ENCODE measurements at places on chromosomes 5 and 9. TPM values are rescaled to one million over a fixed set of nuclear protein-coding genes. Genes with fewer than 3 reads are reported as not detected.

GRCh38 chr9:97905228-97905627 is 17.1 kb downstream of the TRMO start:
- no peak for DNase-seq

DNA sequence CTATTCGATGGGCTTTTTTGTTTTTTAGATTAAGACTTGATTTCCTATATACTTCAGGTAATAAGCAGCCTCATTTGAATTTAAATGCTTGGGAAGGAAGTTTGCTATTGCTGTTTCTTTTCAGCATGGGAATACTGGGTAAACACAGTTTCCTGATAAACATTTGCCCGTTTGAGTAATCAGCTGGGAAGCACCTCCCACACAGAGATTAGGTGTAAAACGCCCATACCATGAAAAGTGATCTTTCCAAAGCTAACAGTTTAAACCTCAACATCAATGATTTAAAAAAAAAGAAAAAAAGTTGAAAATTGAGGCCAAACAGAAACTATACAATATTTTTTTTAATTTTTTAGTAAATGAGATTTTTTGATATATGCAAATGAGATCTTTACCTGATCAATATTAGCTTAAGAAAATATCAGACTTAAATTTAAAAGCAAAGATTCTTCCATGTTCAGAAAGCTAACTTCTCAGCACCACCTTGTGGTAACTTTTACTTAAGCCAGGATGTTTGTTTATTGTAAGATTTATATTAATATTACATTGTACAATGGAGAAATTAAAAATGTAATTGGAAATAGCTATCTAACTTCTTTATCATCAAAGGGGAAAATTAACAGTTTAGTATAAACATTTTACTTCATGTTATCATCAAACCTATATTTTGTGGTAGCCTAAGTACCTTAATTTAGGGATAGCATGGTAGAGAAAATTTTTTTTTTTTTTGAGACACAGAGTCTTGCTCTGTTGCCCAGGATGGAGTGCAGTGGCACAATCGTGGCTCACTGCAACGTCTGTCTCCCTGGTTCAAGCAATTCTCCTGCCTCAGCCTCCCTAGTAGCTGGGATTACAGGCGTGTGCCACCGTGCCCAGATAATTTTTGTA is 39.8 kb downstream of the F2RL2 start:
- DNase-seq: peak; percentile 20

- no peak for DNase-seq
Measured at GRCh38 chr9:7452378-7452777, 347.2 kb downstream of the DMAC1 start.

- no peak for DNase-seq
Measured at GRCh38 chr5:157189223-157189622, 8.6 kb downstream of the ITK start.

DNA sequence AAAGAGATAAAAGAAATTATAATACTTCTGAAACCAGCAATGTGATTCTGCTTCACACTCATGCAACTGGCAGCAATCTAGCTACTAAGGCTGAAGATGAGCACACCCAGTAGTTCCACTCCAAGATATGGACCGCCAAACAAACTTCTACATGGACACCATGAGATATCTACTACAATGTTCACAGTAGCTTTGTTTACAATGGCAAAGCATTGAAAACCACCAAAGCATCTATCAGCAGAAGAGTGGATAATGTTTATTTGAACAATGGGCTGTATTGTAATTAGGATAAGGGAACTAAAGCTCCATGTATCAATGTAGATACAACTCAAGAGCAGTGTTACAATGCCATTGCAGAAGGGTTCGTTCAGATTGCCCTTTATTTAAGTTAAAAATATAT is 91.2 kb upstream of the ERBIN start:
- DNase-seq: peak; percentile 20

DNA sequence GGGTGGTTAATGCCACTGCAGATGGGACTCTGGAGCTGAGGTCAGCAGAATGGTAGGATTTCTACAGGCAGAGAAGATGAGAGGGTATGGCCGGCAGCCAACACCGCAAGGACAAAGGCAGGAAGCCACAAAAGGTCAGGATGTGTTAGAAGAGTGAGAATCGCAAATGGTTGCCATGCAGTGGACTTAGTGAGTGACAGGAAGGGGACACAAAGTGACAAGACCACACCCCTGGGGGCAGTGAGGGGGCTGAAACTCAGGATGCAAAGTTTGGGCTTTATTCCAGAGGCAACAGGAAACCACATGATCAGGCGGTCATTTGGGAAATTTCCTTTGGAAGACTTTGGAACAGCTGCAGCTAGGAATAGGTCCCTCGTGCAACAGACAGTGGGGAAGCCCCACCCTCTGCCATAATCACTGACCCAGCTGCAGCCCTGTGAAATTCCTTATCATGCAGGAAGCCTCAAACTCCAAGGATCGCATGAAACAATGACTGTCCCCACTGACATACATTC is 14.2 kb upstream of the CCDC180 start:
- DNase-seq: peak; percentile 64

DNA sequence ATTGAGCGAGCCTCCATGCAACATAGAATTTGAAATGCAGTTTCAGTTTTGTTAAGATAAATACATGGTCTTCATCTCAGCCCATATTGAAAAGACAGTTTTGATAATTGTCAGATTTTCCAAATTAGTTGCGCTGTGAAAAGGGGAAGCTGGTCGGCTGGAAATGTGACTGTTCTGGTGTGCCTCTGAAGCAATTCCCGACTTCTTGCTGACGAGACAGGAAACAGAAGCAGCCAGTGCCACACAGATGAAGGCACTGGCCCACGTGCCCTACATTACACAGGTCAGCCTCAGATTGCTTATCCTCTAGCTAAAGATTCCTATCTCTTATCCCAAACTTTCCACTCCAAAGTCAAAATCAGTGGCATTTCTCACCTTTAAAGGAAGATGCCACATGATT is 214.1 kb upstream of the TLE4 start:
- DNase-seq: no peak

DNA sequence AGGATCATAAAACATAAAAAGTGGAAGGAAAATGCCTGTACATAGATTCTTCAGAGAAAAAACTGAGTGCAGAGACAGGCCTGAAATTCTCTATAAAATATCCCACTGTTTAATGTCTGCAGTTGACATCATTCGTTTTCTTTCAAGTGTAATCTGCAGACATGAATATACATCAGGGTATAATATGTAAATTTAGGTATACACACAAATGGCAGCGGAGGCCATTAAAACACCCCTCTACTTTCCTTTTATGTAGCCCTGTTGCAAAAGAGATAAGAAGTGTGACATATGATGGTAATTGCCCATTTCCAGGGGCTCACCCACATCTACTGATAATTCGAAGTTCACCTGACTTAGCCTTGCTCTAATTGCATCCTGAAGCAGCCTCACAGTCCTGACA is 164.3 kb downstream of the SLC24A2 start:
- DNase-seq: no peak

GRCh38 chr5:10339958-10340357 is 13.5 kb upstream of the MARCHF6 start:
- no peak for DNase-seq

DNA sequence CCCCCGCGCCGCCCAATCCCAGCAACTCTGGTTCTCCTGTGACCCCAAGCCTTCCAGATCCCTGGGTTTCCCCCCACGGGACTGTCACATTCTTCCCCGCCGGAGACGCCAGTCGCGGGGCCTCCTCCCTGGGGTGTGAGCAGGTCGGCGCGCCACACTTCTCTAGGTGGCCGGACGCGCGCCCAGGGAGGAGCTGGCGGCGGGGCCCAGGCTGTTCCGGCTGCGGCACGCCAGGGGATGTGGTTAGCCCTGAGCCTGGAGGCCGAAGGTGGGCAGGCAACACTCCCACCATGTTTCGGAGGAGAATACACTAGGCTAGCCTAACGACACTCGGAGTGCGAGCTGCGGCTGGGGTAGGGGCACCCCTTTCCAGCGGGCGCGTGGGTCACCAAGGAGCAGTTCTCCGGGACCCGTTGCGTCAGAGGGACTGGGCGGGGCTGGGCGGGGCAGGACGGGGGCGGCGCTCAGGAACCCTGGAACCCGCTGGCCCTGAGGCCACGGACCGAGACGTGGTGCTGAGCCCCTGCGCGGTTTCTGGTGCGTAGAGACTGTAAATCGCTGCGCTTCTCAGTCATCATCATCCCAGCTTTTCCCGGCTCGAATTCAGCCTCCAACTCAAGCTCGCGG is at the start of gene SLC27A6:
Gene SLC27A6, plus strand, starts transcription at position 478 of the 627 bp plus-strand sequence. CDS start 650 bp downstream, outside the sequence.
- DNase-seq: no peak

DNA sequence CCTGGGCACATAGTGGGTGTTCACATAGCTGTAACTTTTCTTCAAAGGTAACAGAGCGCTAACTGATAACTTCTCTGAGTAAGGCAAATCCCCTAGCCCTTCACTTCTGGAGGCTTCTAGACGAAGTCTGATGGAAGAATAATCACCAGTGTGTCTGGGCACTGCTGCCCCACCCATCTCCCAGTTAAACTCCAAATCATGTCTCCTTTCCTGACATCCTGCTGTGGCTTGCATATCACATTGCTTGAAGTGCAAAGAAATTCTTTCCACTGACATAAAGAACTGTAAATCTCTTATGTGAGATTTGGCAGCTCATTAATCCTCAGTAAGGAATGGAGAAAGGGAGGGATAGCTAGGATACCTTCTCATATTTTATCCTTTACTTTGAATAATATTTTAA is 74.6 kb downstream of the MARCHF11 start:
- no peak for DNase-seq

DNA sequence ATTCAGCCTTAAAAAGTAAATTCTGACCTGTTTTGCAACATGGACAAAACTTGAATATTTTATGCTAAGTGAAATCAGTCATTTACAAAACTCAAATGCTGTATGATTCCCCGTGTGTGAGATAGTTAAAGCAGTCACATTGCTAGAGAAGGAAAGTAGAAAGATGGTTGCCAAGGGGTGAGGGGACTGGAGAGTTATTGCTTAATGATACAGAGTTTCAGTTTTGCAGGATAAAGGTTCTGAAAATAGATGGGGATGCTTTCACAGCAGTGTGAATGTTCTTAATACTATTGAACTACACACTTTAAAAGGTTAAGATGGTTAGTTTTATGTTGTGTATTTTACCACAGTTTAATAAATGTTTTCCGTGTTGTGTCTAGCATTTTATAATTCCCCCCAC is 51.2 kb downstream of the SGCD start:
- no peak for DNase-seq

GRCh38 chr5:167857321-167857720 is 434.1 kb upstream of the WWC1 start:
- DNase-seq: no peak

- no peak for DNase-seq
Measured at GRCh38 chr5:124365361-124365801, 381.1 kb downstream of the ZNF608 start.

GRCh38 chr5:120293796-120294195 is 170.3 kb upstream of the PRR16 start:
- DNase-seq: no peak

- peak; percentile 95 for DNase-seq
Measured at GRCh38 chr5:16992444-16992843, 56.4 kb upstream of the MYO10 start.

TAF1L gene
- not detected for total RNA-seq

FST gene
- total RNA-seq: 0.74 TPM

SLC45A2 gene
- total RNA-seq: 618 TPM

GABRP gene
- not detected for total RNA-seq

NRARP gene
- total RNA-seq: 0.50 TPM

PCDHGA6 gene
- 1.8 TPM for total RNA-seq

TMC1 gene
- not detected for total RNA-seq

NINJ1 gene
- 75.9 TPM for total RNA-seq

Data from SK-MEL-5 (cell line).